ENCODE measurements at places on chromosomes 11 and 22.

- DNase-seq, result no peak
Measured at GRCh38 chr22:43669190-43669589, 142.9 kb downstream of the EFCAB6 start.

DNA sequence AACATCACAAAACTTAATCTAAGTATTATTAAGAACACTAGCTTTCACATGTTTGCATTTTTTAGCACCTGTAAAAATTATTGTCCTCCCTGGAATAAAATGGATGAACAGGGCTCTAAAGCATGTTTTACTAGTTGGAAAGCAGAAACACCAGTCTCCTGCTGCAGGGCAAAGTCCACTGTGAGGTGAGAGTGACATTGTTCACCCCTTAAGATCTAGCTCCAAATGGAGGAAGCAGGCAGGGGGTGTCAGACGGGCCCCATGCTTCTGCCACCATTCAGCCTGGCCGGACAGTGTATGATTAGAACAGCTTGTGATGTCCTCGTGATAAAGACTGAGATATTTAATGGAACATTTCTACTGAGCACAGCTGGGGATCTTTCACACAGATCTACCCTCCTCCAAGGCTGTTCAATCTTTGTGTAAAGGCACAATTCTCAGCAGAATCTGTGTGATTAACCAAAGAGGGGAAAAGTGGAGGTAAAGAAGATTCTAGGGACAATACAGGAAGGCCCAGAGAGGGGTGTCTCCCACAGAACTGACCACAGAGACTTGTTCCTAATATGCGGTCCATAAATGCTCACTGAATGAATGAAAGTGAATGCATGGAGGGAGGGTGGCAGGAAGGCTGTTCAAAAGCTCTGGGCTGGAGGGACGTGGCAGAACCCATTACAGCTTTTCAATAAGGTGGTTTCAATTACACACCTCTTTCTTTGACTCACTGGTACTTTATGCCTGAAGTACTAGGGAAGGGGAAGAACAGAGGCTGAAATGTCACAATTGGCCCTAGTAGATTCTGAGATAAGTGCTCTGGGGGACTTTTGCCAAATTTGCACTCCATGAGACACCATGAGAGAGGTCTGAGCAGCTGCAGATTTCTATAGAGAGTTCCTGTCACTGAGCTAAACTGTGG, 239.1 kb upstream of the ARHGAP20 start:
- no peak for DNase-seq

DNA sequence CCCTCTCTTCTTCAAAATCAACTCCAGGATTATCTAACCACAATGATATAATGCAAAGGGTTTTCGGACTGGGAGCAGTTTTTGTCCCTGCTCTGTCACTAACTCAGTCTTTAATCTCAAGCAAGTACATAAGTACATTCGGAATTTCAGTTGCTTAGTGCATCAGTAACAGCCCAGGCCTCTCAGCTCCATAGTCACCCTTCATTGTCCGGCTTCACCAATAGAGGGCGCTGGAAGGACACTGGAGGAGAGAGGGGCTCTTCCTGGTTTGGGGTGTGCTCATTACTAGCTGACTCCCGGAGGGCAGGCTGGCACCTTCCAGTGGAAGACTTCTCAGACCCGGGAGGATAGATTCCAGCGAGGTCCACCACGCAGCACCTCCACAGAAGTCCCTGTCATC, 90.4 kb upstream of the PDGFD start:
- peak; percentile 33 for DNase-seq

DNA sequence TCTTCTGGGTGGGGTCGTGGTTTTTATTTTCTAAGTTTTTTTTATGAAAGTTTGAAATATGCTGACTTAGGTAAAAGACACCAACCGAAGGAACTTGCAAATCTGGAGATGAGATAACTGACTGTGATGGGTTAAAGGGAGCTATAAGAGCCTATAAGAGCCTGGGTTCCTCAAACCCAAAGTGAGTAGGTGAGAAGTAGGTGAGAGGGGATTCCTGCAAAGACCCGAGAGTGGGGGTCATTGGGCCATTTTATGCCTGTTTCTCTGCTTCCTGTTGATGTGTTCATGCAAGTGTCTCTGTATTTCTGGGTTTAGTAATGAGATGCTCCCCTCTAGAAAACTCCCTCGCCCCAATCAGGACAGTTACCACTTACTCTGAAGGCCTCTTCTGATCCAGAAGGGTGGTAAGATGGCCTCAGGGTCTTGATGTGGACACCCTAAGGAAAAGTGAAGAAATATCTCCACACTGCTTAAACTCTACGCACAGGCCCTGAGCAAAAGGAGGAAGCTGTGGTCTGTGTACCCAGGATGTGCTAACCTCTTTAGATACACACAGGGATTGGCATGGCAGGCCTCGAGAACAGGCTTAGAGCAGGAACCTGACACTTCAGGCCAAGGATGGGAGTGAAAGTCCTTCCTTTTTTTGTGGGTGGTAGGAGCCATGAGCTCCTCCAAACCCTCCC, 1.8 kb downstream of the FLI1 start:
- DNase-seq, result no peak

- no peak for DNase-seq
Measured at GRCh38 chr11:15725246-15725645, 610.5 kb downstream of the INSC start.

DNA sequence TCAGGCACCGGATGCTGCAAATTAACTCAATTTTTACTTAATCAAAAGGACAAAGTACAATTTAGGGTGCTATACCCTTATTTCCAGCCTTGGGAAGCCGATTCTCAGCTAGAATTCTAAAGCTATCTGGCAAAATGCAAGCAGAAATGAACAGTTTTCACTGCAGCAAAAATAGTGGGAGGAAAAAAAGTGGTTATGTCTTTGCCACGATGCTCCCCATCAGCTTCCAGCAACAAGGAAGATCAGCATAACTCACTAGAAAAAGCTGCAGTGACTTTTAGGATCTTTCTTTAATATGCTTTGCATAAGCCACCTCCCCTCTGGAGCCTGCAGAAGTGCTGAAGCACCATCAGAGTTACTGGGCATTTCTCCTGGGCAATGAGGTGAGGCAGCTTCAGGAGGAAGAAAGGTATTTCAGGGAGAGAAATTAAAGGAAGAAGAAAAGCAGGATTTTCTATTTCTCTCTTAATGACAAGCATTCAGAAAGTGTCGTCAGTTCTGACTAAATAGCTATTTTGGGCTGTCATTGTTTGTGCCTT, 702.9 kb downstream of the DLG2 start:
- DNase-seq, result no peak
